ENCODE measurements at places on chromosomes 2 and 18.

DNA sequence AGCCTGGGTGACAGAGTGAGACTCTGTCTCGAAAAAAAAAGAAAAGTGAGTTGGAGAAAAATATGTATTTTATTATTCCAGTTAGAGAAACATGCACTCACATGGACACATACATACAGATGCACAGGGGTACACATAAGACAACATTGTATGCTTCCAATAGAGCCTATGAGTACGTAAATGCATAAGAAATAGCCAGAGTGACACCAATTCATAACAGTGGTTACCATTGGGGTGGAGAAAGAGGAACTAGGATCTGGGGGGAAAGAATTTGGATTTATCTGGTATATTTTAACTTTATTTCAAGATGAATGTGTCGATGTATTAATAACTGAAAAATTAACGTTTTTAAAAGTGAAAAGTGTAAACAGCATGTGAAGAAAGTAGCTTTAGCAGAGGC is 16.1 kb downstream of the IL36A start:
- DNase-seq: no peak

GRCh38 chr2:133884739-133885381 is 316.6 kb upstream of the NCKAP5 start:
- no peak for DNase-seq

- DNase-seq: no peak
These were observed 26.8 kb upstream of the GPR17 start for GRCh38 chr2:127619203-127619590.

GRCh38 chr2:219172231-219173154 is 2.7 kb upstream of the SLC23A3 start:
- DNase-seq: no peak

DNA sequence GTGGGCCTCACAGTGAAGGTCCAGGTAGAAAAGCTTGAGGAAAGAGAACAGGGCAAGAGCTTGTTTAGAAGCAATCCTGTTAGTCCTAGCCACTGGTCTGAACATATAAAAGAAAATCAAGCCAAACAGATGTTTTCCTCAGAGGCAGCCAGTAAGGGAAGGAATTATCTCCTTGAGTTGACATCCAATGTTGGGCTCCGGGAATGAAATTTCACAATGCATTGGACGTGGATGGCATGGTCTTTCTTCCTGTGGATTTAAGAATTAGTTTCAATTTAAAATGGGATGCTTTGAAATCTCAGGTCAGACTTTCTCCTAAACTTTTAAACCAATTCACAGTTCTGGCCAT is 92.1 kb downstream of the ACKR3 start:
- DNase-seq: no peak

DNA sequence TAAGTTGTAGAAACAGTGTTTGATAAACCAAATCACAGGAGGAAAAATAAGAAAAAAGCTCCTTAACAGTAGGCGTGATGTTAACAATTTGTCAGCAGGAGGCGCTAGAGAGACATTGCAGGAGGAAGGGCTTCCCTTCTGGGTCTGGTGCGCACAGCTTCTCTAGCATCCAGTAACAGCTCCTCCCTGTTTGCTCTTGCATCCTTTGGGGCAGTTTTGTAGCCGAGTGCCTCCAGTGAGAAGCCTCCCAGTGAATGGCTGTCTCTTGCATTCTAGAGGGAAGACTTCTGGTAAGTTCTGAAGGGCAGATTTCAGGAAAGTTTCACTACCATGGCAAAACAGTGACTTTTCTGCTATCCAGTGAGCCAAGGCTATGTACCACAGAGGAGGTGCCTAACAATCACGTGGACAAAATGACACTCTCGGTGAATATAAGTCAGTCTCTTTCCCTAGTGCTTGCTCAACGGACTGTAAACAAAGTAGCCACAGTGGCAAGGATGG is 9.5 kb upstream of the ZNF396 start:
- DNase-seq: peak; percentile 65

GRCh38 chr2:211033765-211034164 is 477.4 kb downstream of the CPS1 start:
- no peak for DNase-seq

- no peak for DNase-seq
These were observed 97.1 kb downstream of the TEX51 start for GRCh38 chr2:126995621-126996377.

DNA sequence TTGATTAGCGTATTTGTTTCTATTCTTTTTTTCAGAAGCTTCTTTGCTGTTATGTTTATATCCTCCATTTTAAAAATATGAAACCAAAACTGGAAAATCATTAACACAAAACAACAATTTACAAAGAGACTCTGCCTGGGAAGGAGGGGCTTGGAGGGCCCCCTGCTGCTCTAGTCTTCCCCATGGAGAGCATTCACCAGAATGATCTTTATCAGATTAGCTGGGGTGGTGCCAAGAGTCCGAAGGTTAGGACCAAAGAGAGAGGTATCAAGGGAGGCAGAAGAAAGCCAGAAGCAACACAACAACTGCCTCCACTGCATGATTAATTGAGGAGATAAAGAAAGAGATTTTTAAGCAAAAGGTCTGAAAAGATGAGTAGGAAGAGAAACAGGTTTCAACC is 218.6 kb downstream of the IRS1 start:
- no peak for DNase-seq

GRCh38 chr18:40577239-40577980 is 1377.6 kb upstream of the PIK3C3 start:
- no peak for DNase-seq

GRCh38 chr2:58107803-58108710 is 61.5 kb downstream of the VRK2 start:
- no peak for DNase-seq

- no peak for DNase-seq
These were observed 1.2 kb downstream of the ASAP2 start for GRCh38 chr2:9207641-9208311.

GRCh38 chr2:149733936-149734685 is 146.5 kb upstream of the MMADHC start:
- no peak for DNase-seq

- DNase-seq: no peak
These were observed 77.9 kb upstream of the DOCK10 start for GRCh38 chr2:225120186-225120585.

DNA sequence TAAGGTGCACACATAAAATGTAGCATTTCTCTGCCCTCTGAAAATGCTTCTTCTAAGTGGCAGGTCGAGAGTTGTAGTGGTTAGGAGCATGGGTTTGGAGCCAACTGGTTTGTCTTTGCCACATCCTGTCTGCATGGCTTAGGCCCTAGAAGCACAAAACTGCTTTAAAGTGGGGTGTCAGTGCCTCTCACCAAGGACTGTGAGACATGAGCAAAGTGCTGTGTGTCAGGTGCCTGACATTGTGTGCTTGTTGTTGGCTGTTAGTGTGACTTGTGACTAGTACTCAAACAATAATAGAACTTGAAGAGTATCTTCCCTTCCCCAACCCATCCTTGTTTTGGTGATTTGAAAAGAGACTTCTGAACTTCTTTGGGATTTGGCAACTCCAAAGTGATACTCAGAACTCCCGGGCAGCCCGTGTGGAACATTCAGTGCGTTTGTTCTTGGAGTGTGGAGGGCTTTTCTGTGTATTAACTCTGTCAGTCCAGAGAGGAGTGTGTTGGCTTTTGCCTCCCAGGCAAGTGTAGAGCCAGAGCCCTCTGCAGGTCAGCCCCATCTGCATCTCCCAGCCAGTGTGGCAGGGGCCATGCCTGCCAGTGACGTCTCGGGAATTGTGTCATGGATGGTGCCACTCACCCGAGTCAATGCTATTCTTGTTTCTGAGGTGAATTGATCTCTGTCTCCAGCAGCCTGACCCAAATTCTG is 5.0 kb downstream of the MGAT5 start:
- DNase-seq: peak; percentile 59

- DNase-seq: no peak
These were observed 3.1 kb upstream of the OR6B2 start for GRCh38 chr2:240033330-240033678.

DNA sequence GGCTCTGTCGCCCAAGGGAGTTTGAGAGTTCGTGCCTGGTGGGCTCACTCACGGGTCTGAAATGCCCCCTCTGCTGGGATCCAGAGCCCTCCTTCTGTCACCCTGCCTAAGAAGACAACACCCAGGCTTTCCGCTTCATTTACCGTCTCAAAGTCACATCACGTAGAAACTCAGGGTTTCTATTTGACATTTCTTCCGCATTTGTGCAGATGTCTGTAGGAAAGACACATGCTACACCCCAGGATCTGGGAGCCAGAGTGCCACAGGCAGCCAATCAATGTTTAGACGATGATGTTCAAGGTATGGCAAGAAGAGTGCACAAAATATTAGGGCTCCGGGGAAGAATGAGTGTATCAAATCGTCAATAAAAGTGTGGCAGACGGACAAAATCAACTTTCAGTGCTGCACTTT is 24.4 kb upstream of the ACKR3 start:
- DNase-seq: no peak

DNA sequence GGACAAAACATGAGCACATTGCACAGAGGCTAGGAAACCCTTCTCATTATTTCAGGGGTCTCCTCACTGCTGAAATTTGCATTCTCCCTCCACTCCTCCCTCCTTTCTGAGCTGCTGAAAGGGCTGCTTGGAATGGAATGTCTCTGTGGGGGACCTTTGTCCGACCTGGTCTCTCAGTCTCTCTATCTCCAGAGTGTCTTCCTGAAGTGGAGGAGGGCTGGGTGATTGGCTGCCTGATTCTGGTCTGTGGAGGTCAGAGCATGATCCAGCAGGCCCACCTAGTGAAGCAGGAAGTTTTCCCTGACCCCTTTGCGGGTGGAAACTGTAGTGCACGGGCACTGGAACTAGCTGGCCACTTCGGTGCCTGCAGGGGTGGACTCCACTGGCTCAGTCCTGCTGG is 560.5 kb upstream of the HS6ST1 start:
- DNase-seq: no peak

DNA sequence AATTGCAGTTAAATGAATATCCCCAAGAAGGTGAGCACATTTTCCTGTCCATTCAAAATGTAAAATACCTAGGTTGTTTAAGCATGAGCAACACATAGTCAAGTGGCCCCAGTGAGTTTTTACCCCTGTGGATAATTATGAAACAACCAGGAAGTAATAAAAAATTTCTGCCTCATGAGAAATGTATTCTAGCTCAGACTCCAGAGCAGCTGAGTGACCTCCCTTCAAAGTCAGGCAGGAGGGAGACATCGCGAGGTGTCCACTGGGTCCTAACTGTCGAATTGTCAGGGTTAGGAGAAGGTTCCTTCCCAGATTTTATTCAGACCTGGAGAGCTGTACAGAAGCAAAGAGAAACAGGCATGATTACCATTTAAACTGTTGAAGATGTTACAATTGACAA is 416.6 kb upstream of the SMIM21 start:
- DNase-seq: no peak

DNA sequence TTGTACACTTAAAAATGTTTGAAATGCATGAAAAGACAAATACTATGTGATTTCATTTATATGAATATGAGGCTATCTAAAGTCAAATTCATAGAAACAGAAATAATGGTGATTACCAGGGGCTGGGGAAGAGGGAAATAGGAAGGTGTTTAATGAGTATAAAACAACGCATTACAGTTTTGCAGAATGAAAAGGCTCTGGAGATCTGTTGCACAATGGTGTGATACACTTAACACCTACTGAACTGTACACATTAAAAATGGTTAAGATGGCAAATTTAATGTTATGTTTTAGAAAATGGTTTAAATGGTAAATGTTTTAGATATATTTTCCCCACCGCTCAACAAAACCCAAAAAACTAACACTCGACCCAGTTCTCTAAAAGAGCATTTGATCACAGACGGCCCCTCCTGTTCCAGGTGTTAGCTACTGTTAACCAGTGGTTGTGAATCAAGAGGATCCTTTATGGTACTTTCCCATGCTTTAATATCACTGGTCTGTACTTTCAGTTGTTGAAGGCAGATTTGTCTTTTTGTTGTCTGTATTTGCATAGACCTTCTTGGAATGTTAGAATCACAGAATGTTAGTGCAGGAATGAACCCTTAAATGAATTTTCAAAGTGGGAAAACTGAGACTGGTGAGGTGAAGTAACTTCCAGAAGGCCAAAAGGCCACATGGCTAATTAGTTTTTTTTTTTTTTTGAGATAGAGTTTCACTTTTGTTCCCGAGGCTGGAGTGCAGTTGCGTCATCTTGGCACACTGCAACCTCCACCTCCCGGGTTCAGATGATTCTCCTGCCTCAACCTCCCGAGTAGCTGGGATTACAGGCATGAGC is 10.2 kb downstream of the RAB10 start:
- peak; percentile 64 for DNase-seq

GRCh38 chr2:184611361-184612085 is 13.2 kb downstream of the ZNF804A start:
- no peak for DNase-seq

DNA sequence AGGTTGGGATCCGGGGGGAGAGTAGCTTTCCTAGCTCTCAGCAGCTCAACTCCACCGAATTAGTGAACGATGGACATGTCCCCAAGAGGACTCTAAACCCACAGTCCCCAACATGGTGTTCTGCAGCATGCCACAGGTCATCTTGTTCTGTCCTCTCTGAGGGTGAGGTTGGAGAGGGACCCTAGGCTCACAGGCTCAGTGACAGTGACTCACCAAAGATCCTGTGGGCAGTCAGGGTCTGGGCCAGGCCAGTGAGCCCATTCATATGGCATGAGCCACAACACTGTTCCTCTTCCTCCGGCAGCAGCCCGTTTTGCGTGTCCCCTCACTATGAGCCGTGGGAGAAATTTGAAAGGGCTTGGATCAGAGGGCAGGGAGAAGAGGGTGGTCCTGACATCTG is 2.8 kb upstream of the SLC20A1 start:
- no peak for DNase-seq

DNA sequence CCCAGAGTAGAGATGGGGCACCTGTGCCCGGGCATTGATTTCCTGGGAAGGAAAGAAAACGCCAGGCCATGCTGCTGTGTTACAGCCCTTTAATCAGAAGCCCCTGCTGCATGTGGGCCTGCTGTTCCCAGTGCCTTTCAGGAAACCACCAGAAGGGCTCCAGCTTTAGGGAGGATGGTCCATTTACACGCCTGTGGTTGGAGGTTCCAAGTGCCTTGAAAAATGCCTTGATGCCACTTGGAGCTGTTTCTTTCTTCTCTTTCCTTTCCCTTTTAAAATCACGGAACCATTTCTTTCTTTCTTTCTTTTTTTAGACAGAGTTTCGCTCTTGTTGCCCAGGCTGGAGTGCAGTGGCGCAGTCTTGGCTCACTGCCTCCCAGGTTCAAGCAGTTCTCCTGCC is 60.5 kb downstream of the AGAP1 start:
- DNase-seq: no peak

DNA sequence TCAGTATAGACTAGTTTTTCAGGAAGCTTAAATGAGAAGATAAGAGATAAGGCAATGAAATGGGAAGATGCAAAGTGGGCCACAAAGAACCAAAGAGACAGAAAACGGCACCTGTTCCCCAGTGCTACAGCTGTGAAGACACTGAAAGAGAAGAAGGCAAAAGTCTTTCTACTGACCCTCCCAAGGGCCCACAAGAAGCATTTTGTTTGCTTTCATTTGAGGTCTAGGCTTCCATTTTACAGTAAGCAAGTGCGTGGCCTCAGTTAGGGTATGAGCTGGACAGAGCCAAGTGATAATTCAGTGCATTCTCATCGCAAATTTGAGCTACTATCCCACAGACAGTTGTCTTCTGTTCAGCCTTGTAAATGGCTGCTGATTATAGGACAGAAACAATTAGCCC is 53.4 kb upstream of the STK17B start:
- no peak for DNase-seq

GRCh38 chr2:149692961-149693396 is 105.4 kb upstream of the MMADHC start:
- no peak for DNase-seq
